Cerebellar cortex (tissue), 1 donor: ENCODE measurements at places on chromosomes 4 and X.

DNA sequence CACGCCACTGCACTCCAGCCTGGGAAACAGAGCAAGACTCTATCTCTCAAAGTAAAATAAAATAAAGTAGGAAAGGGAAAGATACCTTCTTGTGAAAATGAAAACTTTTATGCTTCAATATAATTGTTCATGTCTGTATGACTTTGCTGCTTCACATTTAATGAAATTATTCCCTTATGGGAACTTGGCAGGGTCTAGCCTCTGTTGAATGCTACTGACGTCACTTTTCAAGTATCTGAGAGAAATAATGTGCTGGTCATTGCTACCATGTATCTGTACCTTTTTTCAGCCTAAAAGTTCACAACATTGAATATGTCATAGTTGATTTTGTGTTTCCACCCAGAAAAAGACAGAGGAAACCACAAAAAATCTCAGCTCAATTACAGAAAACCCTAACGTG lies 65.2 kb downstream of the PRDM5 start:
- DNase-seq, result no peak

GRCh38 chr4:189443341-189443740 lies 497.3 kb upstream of the FRG1 start:
- DNase-seq, result no peak

- DNase-seq, result no peak
These were observed 394.7 kb downstream of the IL1RAPL1 start for GRCh38 chrX:28981952-28982351.

GRCh38 chr4:141180991-141181761 lies 39.5 kb upstream of the ZNF330 start:
- DNase-seq, result no peak

DNA sequence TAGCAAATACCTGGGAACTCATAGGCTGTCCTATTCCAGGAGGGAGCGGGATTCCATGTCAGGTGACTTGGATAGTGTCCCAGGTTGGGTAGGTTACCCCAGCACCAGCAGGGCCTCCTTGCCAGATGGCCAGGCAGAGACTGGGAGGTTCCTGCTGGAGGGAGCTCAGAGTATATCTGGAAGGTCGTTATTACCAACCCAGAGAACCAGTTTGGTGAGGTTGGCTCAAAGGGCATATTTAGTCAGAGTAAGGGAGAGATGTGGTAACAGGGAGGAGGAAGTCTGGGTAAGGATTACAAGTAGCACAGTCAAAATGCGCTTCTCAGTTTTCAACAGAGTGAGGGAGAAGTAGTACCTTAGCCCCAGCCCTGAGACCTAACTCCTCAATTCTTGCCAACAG lies 53.3 kb upstream of the LNX1 start:
- no peak for DNase-seq

GRCh38 chrX:1485033-1485432 lies 32.3 kb upstream of the ASMTL start:
- no peak for DNase-seq

GRCh38 chr4:103204111-103204510 lies 6.0 kb upstream of the CENPE start:
- no peak for DNase-seq

DNA sequence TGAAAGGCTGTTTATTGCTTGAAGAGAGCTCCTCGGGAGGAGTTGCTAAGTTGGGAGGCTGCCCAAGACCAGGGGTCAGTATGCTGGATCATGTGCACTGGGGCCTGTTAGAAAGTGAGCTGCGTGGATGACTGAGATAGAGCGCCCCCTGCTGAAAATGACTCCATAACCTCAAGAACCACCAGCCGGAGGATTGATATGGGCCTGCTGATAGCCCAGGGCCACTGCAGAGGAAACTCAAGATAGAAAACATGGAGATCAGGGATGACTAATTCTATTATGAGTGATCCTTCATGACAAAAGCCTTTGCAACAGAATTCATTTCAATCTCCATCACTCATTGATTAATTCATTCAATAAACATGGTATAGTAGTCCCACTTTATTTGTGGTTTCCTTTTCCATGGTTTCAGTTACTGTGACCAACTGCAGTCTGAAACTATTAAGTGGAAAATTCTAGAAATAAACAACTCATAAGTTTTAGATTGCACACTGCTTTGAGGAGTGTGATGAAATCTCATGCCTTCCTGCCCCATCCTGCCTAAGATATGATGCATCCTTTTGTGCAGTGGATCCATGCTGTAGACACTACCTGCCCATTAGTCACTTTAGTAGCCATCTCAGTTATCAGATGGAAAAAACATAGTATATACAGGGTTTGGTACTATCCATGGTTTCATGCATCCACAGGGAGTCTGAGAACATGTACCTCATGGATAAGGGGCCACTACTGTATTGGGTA lies 126.7 kb upstream of the MBNL3 start:
- peak; percentile 15 for DNase-seq

DNA sequence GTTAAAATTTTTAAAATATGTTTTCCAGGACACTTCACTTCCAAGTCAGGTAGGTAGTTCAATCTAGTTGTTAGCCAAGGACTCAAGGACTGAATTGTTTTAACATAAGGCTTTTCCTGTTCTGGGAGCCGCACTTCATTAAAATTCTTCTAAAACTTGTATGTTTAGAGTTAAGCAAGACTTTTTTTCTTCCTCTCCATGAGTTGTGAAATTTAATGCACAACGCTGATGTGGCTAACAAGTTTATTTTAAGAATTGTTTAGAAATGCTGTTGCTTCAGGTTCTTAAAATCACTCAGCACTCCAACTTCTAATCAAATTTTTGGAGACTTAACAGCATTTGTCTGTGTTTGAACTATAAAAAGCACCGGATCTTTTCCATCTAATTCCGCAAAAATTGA lies 49.7 kb downstream of the XIAP start:
- no peak for DNase-seq

GRCh38 chr4:13292372-13292771 lies 191.8 kb downstream of the RAB28 start:
- DNase-seq, result no peak
